Activated T-helper 9 cell treated with anti-CD3 and anti-CD28 coated beads, Interleukin-2, amount 50 U/mL, for 16 hours (primary cell): ENCODE measurements at places on chromosomes 12 and 14.

DNA sequence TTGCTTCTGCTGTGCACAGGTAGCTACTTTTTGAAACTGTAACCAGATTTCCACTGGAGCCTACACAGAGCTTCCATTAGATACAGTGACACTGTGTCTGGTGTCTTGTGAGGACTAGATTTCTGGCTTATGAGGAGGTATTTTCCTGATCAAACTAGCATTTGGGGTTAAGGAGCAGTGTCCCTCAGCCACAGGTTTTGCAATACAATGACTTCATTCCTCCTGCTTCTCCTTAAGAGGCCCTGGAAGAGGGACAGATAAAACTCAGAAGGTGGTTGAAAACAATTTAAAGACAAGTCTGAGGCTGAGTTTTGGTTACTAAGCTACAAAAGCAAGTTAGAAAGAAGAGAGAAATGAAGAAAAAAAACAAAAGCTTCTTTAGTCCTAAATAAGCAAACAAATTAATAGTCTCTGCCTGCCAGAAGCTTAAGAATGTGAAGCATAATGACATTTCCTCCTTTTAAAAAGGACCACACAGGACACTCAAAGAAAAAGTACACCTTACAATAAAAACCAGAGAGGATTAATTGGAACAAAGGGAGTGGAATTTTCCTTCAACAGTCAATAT is 53.0 kb downstream of the PKP2 start:
- no peak for DNase-seq

GRCh38 chr14:65098586-65098985 is 3.7 kb downstream of the MAX start:
- DNase-seq: no peak

DNA sequence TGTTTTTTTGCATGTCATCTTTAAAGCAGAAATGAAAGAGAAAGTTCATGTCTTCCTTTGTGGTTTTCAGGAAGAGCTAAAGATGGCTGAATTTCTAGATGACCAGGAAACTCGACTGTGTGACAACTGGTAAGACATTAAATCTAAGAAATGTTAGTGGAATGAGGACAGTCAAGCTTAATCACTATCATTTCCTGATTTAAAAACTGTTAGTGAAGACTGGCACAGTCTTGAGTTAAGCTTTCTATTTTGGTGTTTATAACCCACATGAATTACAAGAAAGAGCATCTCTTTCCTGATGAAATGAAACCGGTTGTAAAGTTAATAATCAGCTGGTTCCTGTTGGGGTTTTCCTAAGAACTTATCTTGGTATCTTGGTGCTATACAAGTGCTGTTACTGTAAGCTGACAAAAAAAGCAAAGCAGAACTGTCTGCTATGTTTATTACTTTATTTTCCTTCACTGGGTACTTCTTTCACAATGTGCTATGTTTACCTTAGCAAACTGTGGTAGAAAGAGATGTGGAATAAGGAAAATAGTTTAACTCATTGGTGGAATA is 5.2 kb downstream of the TRAFD1 start:
- no peak for DNase-seq

DNA sequence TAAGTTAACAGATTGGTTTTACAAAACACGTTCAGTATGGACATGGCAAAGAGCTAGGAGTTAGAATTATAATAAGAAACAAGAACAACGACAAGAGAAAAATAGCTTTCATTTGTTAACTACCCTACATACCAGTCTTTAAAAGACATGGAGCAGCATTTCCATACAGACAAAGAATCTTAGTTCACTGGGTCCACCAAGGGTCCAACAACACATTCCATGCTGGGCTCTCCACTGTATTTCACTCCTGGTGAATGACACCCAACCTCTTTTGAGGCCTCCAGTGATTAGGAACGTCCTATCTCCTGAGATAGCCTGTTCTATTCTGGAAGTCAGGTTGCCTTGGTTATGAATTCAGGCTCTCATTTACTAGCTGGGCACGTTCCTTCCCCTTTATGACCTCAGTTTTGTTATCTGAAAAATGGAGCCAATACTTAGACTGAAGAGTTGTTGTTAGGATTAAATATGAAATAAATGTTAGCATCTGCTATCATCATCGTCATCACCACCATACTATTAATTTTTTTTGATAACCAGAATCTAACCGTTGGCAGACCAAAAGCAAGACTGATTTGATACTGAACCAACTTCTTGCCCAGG is 37.7 kb downstream of the C12orf75 start:
- no peak for DNase-seq

DNA sequence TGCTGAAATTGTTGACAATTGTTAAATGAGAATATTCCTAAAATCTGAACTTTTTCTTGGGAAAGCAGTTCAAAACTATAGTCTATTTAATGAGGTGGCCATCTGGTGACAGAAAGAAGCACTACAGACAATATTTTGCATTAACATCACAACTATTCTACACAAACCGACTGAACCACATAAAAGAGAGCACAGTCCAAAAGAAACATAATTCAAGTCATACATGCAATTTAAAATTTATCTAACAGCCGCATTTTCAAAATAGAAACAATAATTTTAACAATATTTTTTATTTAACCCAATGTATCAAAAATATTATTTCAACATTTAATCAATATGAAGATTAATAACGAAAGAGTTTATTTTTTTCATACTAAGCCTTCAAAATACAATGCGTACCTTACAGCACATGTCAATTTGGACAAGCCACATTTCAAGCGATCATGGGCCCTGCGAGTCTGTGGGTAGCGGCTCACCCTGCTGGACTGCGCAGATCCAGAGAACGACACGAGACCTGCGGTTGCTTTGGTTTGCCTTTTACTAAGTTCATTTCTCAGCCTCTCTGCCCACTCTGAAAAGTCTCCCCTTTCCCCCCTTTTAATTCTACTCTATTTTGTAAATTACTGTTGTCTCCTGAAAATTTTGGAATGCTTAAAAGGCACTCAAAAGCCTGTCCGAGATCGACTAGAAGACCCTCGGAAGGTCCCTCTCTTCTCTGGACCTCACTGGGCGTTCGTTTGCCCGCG is 947 bp upstream of the LRRC9 start:
- no peak for DNase-seq

- DNase-seq: no peak
Observed at GRCh38 chr12:64611341-64612284, 1.3 kb downstream of the RASSF3 start.

- DNase-seq: no peak
Observed at GRCh38 chr14:52950410-52950897, 396 bp downstream of the FERMT2 start.

- DNase-seq: no peak
Observed at GRCh38 chr12:32671930-32672780, 6.9 kb upstream of the DNM1L start.

GRCh38 chr14:78086342-78086741 is 83.8 kb upstream of the NRXN3 start:
- no peak for DNase-seq

GRCh38 chr12:130647814-130648213 is 68.3 kb downstream of the RIMBP2 start:
- DNase-seq: no peak

GRCh38 chr12:123006977-123007376 is 26.5 kb downstream of the ARL6IP4 start:
- no peak for DNase-seq

GRCh38 chr14:70972107-70972976 is 65.1 kb downstream of the PCNX1 start:
- peak; percentile 70 for DNase-seq

GRCh38 chr14:99391671-99392070 is 89.0 kb downstream of the SETD3 start:
- no peak for DNase-seq

- DNase-seq: no peak
Observed at GRCh38 chr12:112973818-112974231, 4.5 kb upstream of the OAS2 start.

DNA sequence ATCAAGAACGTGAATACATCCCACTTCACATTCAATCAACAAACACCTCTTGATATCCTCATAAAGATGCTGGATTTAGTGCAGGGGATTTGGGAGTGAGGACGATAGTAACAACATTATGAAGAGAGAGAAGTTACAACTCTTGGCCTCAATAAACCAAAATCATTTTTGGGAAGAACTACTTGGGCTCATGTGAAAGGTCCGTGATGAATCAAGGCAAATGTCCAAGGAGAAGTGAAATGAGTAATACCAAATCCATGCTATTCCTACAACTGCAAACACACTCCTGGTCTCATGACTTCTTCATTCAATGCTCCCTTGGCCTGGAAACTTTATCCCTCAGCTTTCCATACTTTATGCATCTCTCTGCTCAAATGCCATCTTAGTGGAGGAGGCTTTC is 162.0 kb upstream of the LMNTD1 start:
- no peak for DNase-seq

DNA sequence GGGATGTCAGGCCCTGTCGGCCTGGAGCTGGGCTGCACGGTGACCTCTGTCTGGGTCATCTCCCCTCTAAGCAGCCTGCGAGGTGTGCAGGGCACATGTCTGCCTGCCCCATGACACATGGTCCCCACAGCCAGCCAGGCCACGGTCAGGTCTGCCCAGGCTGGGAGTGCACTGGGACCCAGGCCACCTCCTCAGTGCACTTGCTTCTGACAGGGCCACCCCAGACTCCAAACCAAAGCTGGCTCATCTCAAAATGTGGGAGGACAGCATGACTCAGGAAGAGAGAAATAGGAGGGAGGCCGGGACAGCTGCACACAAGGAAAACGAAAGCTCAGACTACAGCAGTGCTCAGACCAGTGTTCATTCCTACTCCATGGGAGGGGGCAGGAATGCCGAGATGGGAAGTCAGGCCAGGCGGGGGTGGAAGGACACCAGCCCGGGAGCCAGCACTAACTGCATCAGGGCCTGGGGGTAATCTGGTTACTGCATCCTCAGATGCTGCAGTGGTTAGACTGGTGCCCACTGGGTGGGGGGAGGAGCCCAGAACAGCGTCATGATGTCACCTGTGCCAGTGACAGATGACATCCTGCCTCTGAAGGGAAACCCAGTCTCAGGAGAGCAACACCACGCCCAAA is 4.0 kb downstream of the P2RX2 start:
- no peak for DNase-seq

GRCh38 chr12:107547389-107547788 is 138.2 kb upstream of the PWP1 start:
- no peak for DNase-seq

DNA sequence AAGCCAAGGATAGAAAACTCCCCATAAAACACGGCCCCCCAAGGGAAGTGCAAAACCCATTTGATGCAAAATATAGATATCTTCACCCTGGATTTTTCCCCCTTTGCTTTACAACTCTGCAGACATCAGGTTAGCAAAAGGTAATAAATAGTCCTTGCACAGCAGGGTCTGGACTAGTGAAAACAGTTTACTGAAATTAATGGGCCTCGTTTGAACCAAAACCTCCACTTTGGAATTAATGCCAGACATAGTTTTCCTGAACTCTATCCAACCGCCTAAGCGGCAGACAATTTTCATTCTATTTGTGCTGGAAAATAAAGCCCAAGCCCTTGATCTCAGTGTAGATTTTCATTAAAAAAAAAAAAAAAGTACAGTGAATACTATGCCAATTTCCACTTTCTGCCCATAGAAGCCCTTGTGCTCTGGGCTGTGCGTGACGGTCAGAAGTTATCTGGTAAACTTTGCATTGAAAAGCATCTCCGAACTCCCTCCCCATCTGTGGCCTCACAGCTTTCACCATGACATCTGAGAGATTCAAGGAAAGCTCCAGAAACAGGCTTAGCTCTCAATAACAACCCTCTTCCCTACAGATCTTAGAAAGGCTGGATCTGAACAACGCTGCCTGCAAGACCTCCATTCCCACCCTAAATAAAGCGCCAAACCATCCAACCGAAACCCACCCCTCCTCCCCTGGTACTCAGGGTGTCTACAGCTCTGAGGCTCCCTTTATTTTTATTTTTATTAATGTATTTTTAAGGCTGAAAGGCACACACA is 11.0 kb upstream of the IRF2BPL start:
- DNase-seq: no peak

DNA sequence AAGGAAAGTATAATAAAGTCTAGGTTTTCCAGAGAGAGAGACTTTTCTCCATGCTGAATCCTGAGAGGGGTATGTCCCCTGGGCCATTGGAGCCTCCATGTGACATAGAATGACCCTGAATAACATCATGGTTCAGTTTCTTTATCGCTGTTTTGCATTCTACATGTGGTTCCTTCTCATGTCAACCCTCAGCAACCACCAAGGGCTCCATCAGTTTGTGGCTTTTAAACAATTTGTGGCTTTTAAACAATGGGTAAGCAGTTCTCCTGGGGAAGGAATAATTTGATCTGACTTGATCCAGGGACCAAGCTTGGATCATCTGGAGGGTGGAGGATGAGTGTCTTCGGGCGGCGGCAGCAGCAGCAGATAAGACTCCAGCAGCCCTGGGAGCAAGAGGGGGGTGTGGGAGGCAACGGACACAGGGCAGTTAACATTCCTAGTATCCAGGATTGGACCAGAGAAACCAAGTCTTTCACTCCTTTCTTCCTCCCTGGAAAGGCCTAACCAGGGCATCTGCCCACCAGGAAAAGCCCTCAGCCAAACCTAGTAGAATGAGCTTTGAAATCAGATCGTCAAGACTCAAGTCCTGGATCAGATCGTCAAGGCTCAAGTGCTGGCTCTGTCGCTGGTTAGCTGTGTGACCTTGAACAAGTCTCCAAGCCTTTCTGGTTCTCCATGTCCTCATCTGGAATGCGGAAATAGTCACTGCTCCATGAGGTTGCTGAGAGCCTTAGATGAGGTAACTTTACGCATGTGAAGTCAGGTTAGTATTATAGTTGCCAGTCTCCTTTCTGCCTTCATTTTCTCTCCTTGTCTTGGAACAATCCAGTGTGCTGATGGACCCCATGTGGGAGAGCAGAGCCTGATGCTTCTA is 27.8 kb upstream of the FAM222A start:
- no peak for DNase-seq

GRCh38 chr12:92144631-92145480 is 790 bp downstream of the BTG1 start:
- DNase-seq: peak; percentile 33

DNA sequence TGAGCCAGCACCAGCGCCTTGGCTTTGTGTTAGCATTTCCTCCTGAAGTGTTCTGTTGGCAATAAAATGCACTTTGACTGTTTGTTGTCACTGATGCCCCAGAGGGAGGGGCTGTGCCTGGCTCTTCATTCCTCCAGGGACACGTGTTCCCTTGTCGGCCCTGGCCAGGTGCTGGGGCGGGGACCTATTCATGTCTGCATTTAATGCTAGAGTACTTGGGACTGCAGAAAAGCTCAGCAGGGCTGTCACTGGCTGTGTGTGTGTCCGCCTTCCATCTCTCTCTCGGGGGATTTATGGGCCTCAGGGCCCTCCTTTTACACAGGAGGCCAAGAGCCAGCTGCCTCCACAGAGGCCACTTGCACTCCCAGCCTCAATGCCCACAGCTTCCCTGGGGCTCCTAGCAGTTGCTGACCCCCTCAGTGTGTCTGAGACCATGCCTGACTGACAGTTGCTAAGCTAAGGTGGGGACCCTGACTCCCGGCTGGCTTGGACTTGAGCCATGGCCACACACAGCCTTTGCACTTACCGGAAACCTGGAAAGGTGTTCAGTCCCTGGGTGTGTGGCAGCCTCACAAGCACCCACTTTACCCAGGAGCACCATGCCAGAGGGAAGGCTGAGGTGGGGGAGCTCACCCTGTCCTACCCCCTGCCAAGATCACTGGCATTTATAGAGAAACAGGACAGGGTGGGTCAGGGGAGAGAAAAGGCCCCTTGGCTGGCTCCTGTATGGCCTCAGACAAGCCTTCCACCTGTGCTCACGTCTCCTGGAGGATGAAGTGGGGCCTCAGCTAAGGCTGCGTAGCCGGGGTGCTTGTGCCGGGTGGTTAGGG is 27.8 kb downstream of the HIP1R start:
- no peak for DNase-seq
